ENCODE measurements at places on chromosomes 6 and 20.

GRCh38 chr6:3607171-3607570 is 144.3 kb downstream of the PXDC1 start:
- no peaks in the 10 kb centered on the region for H3K36me3 ChIP-seq
- peaks cover 34% of the 10 kb centered on the region for H3K27me3 ChIP-seq
- no peak overlapping the region for H3K27ac ChIP-seq
- no peaks in the 10 kb centered on the region for H3K4me1 ChIP-seq
- no peak overlapping the region for H3K4me3 ChIP-seq

DNA sequence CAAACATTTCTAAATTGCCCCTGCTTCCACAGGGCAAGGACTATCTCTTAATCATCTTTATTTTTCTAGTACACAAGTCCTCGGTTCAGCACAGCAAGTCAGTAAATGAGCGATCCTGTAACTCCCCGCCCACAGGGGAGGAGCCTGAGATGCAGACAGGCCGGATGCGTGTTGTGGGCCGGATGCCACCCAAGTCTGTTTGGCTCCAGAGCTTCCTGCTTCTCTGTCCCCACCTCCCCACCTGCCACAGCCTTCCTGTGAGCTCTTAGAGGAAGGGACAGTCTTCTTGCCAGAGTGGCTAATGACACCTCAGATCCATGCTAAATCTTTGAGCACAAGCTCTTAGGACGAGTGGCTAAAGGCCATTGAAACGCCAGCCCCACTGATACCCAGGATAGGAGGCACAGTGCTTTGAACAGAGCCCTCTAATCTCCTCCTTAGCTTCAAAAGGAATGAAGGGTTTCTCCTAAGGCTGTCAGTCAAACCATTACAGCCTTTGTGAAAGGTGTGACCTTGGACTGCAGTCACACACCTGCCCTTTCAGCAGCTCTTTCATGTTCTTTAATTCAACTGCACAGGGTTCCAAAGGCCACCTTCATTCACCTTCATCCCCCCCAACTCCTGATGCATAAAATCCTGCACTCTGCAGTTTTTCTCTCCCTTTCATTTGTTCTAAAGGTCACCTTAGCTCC is 264.3 kb downstream of the TFAP2C start:
- no peaks in the 10 kb centered on the region for H3K4me1 ChIP-seq
- H3K36me3 ChIP-seq = no peaks in the 10 kb centered on the region
- ATAC-seq = peak; percentile 44
- no peak overlapping the region for H3K27ac ChIP-seq
- H3K27me3 ChIP-seq = no peaks in the 10 kb centered on the region

DNA sequence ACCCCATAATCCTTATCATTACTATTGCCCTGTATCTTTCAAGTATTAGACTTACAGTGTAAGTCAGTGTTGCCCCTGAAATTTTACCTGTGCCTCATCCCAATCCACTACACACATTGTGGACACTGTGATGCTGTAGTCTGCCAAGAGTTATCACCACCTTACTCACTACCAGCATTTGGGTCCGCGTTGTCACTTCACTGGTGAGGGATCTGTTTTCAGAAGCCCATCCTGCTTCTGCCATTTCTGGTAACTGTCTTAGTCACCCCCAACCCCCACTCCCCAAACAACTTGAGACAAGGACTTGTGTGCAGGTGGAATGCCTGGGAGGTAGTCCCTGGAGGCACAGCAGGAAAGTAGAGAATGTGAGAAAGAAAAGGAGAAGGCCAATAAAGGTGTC is 6.0 kb upstream of the RAB44 start:
- peaks cover 11% of the 10 kb centered on the region for H3K36me3 ChIP-seq
- no peaks in the 10 kb centered on the region for H3K27me3 ChIP-seq
- peak overlapping the region; percentile 25 for H3K4me3 ChIP-seq
- peaks cover 33% of the 10 kb centered on the region for H3K4me1 ChIP-seq
- ATAC-seq = peak; percentile 34
- H3K27ac ChIP-seq = peak overlapping the region; percentile 72

- peaks cover 4% of the 10 kb centered on the region for H3K4me1 ChIP-seq
- no peak for ATAC-seq
- no peak overlapping the region for H3K27ac ChIP-seq
- peaks cover 7% of the 10 kb centered on the region for H3K27me3 ChIP-seq
- no peak overlapping the region for H3K4me3 ChIP-seq
- H3K36me3 ChIP-seq = no peaks in the 10 kb centered on the region
Observed at GRCh38 chr20:37890643-37891042, 12.3 kb upstream of the VSTM2L start.

DNA sequence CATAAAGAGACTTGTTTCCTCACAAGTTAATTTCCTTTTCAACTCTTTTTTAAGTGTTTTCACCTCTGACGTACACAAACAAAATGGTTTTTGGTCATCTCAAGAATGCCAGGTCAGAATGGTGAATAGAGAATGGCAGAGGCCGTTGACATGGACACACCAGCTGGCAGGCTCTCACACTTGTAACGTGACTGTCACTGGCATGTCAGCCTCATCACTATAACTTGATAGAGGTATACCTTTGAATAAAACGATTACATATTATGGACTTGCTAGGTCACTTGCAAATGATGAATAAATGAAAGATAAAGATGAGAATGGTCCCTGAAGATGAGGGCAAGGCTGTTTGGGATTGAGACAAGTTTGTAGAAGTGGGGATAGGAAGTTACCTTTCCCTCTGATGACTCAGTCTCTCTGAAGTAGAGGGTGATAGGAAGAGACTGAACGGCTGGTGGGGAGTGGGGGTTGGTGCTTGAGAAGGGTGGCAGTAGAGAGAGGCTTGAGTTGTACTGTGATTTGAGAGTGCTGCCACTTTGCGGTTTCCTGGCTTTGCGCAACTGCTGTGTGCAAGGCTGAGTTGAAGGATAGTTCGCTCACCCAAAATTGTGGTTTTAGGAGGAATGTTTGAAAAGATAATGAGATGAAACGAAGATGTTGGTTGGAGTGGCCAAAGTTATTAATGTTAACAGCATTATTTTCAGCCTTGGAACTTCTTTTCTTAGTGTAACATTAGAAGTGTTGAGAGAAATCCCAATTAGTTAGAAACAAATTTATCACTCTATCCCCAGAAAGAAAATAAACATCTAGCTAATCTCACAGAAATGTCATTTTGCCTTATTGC is 30.3 kb downstream of the TBPL1 start:
- peaks cover 27% of the 10 kb centered on the region for H3K4me1 ChIP-seq
- peak; percentile 92 for ATAC-seq
- peak overlapping the region; percentile 1 for H3K27ac ChIP-seq
- peak overlapping the region; percentile 17 for H3K4me3 ChIP-seq
- no peaks in the 10 kb centered on the region for H3K27me3 ChIP-seq

GRCh38 chr20:42432496-42433334 is 757.0 kb downstream of the PTPRT start:
- H3K27me3 ChIP-seq = no peaks in the 10 kb centered on the region
- no peaks in the 10 kb centered on the region for H3K36me3 ChIP-seq
- H3K4me3 ChIP-seq = no peak overlapping the region
- no peaks in the 10 kb centered on the region for H3K4me1 ChIP-seq
- no peak for ATAC-seq

- H3K4me1 ChIP-seq = peaks cover under 1% of the 10 kb centered on the region
- ATAC-seq = no peak
- no peak overlapping the region for H3K27ac ChIP-seq
- peaks cover 96% of the 10 kb centered on the region for H3K36me3 ChIP-seq
Observed at GRCh38 chr20:45080867-45081624, 19.9 kb downstream of the KCNS1 start.

DNA sequence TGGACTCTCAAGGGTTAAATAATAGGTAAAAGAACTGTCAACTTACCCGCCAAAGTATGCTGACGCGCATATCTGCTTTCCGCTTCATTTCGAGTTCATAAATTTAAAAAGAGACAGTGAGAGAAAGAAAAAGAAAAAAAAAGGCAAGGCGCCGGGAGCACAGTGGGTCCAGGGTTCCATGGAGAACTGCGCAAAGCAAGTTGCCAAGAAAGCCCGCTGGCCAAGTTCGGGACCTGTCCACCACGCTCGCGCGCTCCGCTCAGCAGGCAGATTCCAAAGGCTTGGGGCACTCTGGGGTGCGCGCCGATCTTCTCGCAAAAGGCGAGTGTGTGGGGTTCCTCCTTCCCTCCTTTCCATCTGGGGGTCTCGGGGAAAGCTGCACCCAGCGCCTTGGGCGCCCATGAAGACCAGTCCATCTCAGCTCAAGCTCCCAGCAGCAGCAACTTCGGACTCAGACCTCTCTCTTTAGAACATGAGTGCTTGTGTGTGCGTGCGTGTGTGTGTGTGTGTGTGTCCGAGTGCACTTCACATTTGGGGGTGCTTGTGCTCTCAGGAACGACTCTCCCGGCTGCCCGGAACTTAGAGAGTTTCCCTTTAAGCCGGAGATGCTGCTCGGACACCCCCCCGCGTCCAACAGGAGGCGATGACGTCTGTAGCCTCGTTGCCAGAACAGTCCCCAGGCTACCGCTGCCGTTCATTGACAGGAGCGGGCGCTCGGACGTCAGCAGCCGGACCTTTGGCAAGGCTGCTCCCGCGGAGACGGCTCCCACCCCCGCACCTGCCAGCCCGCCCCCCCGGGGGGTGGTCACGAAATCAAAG is 180.0 kb downstream of the TBXT start:
- H3K4me3 ChIP-seq = no peak overlapping the region
- H3K36me3 ChIP-seq = no peaks in the 10 kb centered on the region
- H3K27me3 ChIP-seq = peaks cover 43% of the 10 kb centered on the region
- no peak overlapping the region for H3K27ac ChIP-seq
- no peak for ATAC-seq
- H3K4me1 ChIP-seq = no peaks in the 10 kb centered on the region

DNA sequence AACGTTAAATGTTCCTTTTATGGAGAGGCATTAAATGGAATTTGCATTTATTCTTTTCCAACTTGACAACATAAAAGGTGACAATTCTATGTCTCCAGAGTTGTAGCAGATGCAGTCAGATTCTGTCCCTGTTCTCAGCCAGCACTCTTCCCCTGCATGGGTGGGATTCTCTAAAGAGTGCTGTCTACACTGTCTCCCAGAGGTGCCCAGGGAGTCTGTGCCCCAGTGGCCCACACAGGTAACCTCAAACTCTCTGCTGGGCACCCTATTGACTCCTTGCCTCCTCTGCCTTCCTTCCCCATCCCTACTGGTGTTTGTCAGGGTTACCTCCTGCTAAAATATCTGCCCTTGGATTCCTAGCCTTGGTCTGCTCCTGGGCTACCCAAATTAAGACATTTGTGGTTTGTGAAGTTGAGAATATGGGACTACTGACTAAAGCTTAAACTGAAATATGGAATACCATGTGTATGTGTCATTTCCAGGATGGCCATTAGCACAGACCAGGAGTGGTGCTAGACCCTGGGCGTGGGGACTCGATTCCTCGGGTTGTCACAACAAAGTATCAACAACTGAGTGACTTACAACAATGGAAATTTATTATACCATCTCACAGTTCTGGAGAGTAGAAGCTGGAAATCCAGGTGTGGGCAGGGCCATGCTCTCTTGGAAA is 284.7 kb downstream of the CDH26 start:
- H3K4me3 ChIP-seq = no peak overlapping the region
- no peak for ATAC-seq
- no peak overlapping the region for H3K27ac ChIP-seq

DNA sequence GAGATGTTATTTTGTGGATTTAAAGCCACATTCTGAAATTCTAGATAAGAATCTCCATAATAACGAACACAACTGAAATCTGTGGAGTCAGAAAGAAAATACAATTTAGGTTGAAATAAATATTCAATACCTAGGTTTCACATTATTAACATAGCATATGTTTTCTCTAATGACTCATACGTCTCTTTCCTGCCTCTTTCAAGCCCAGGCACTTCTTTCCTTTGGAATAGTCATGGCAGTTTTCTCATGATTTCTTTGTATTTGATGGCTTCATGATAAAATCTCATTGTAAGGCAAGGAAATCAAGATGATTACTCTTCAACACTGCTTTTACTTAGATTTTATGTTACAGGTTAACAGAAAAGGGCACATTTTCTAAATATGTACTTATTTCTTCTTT is 803.7 kb downstream of the PHF3 start:
- no peaks in the 10 kb centered on the region for H3K4me1 ChIP-seq
- H3K36me3 ChIP-seq = no peaks in the 10 kb centered on the region
- H3K27ac ChIP-seq = no peak overlapping the region
- H3K4me3 ChIP-seq = no peak overlapping the region
- ATAC-seq = no peak

GRCh38 chr20:13006825-13007224 is 1.9 kb upstream of the SPTLC3 start:
- no peak for ATAC-seq
- H3K36me3 ChIP-seq = no peaks in the 10 kb centered on the region
- H3K27ac ChIP-seq = no peak overlapping the region
- no peak overlapping the region for H3K4me3 ChIP-seq
- peaks cover 3% of the 10 kb centered on the region for H3K27me3 ChIP-seq
- H3K4me1 ChIP-seq = peaks cover 9% of the 10 kb centered on the region

- H3K4me1 ChIP-seq = peaks cover 12% of the 10 kb centered on the region
- ATAC-seq = no peak
- H3K36me3 ChIP-seq = peaks cover 97% of the 10 kb centered on the region
- no peak overlapping the region for H3K27ac ChIP-seq
- no peak overlapping the region for H3K4me3 ChIP-seq
Observed at GRCh38 chr6:122423734-122424133, 24.3 kb downstream of the HSF2 start.

GRCh38 chr20:7196481-7196880 is 429.0 kb downstream of the BMP2 start:
- no peak for ATAC-seq
- H3K27me3 ChIP-seq = no peaks in the 10 kb centered on the region
- H3K4me1 ChIP-seq = no peaks in the 10 kb centered on the region
- H3K36me3 ChIP-seq = no peaks in the 10 kb centered on the region
- H3K4me3 ChIP-seq = no peak overlapping the region
